ENCODE measurements at places on chromosomes 1 and 21.

DNA sequence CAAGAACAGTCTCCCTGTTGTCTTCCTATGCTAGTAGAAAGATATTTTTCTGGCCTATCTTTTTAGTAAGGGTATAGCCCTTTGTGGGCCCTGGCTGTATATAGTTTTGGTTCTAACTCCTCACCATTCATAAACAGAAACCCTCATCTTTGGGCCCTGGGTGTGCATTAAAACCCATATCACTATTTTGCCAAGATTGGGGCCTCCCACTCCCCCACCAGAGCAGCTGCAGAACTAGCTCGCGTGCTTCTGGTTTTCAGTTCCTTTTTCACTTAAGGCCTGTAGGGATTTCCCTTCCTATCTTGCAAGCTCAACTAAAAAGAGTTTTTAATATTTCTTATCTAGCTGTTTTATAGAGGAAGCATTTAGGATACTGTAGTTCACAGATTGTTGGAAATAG lies 106.4 kb downstream of the RGL1 start:
- no peak for DNase-seq

DNA sequence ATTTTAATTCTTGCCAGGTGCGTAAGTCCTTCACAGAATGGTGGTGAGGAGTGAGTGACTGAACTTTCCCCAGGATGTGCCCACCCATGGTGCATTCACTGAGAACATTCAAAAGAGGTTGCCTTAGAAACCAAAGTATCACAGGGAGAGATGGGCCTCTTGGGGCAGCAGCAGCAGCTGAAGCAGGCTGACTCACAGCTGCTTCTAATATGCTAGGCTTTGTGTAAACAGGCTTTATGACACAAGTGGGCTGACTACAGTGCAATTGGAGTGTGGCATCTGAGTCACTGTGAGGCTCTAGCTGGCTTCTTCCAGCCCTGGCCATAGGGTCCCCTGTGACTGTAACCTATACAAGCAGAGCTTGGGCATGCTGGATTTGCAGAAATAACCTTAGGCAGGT lies 12.6 kb downstream of the PIGP start:
- DNase-seq, result peak; percentile 83

DNA sequence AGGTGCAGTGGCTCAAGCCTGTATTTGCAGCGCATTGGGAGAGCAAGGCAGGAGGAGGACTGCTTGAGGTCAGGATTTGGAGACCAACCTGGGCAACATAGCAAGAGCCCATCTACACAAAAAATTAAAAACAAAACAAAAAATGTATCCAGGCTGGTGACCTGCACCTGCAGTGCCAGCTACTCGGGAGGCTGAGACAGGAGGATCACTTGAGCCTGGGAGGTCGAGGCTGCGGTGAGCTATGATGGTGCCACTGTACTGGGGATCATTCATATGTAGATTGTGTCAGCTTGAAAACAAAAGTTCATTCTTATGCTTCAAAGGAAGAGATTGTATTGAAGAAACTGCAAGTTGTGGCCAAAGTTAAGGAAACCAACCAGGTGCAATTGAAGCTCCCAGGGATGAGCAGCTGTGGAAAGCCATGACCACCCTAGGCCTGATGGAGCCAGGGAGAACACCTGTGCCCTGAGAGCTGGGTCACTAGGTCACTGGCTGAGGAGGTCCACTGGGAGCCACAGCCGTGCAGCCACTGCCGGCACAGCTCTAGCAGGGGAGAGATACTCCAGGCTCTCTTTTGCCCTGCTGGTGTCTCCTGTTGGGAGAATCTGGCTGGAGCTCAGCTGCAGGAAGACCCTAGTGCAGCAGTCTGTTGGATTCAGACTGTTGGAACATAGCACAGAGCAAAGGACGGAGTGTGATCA lies 13.3 kb upstream of the BRWD1 start:
- DNase-seq, result no peak

GRCh38 chr1:50978144-50978851 lies 8.3 kb downstream of the CDKN2C start:
- DNase-seq, result peak; percentile 61

GRCh38 chr1:64050601-64051000 lies 152.8 kb upstream of the UBE2U start:
- DNase-seq, result no peak

DNA sequence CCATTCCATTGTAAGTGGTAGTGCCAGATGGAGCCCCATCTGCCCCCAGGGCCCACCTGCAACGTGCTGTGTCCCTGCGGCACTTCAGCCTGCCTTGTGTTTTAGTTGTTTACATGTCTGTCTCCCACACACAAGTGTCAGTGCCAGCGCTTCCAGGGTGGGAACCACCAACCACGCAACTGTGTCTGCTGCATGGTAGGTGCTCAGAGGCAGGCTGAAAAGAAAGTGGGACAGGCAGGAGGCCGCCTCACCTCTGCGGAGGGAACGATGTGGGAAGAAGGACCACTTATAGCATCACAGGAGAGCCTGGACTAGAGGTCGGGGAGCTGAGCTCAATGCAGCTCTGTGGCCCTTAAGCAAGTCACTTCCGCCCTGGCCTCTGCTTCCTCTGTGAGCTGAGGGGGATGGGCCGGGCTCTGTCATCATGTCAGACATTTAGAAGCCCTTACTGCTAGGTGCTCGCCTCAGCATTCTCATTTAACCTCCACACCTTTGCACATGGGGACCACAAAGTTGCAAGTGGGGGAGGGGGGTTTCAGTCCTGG lies 17.9 kb downstream of the SLC9A1 start:
- DNase-seq, result no peak

DNA sequence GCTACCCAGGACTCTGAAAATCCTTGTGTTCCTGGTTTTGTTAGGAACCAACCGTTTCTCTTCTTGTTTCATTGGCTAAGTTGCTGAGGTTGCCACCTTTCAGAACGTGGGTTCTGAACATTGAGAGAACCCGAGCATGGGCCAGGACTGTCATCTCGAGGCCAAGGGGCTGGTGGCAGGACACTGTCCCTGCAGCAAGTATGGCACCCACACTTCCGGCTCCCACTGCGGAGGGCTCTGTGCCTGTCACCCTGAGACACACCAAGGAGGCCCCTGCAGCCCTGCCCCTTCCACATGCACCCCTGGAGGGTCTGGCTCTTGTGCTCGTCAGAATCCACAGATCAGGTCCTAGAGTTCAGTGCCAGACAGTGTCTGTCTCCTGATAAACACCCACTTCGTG lies 39.1 kb upstream of the LRRC3 start:
- DNase-seq, result no peak

- DNase-seq, result no peak
Observed at GRCh38 chr1:61435226-61435625, 289.7 kb downstream of the TM2D1 start.

GRCh38 chr1:154416471-154417337 lies 11.6 kb downstream of the IL6R start:
- DNase-seq, result no peak

DNA sequence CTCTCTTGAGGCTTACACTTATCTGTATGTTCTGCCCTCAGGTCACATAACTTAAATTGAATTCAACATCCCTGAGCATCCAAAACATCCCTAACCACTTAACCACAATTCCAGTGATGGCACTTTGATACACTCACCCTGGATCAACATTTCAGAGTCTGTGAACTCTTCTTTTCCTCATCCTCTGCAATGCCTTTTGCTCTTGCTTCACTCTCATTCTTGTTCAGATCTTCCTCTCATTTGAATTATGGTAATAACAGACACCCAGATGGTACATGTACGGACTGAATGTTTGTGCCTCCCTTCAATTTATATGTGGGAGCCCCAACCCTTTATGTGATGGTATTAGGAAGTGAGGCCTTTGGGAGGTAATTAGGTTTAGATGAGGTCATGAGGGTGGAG lies 33.4 kb downstream of the PTGER3 start:
- no peak for DNase-seq

DNA sequence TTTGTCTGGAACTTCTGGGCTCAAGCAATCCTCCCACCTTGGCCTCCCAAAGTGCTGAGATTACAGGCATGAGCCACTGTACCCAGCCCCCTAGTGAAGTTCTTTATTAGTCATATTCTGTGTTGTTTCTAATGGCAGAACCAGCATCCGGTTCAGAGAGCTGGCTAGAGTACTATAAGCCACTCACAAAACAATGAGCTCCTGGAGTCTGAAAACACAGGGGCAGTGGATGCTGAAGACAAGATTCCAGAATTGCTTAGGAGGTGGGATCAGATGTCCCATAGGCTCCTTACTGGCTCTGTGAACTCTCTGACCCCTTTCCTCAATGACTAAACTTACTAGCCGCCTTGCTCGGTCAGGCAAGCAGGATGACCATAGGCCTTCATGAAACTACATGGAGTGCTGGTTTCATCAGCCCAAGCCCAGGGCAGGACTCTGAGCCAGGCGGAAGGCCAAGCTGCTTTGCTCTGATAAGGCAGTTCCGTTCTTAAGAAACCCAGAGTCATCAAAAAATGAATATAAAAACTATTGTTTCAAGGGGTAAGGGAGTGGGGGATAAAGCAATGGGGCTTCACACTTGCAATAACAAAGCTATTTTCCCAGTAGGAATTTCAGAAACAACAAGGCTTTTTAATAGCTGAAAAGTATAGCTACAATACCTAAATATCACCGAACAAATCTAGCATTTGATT lies 8.1 kb downstream of the MTHFR start:
- no peak for DNase-seq

DNA sequence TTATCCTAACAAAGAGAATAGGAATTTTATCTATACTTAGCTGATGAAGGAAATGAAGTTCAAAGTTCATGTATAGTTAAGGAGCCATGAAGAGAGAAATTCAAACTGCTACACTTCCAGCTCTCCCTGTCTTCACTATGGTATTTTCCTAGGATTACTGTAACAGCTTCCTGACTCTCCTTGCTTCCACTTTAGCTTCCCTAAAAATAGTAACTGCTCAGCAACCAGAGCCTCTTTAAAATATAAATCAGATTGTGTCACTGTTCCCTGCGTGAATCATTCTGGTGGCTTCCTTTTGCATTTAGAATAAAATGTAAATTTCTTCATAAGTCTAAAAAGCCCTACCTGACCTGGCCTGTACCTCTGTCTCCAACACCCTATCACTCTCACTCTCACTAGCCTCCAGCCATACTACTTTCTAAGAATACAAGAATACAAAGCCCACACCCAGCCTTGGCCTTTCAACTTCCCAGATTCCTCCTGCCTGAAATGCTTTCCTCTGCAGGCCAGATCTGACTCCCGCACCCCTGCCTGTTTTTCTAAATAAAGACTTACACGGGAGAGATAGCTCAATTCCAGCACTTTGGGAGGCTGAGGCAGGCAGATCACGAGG lies 30.5 kb downstream of the OR10J1 start:
- no peak for DNase-seq

GRCh38 chr1:167911413-167911812 lies 2.5 kb downstream of the ADCY10 start:
- DNase-seq, result no peak

GRCh38 chr1:184443624-184444023 lies 56.8 kb downstream of the C1orf21 start:
- DNase-seq, result no peak

GRCh38 chr1:201329801-201330200 lies 46.5 kb downstream of the PKP1 start:
- DNase-seq, result no peak
